ENCODE measurements at places on chromosomes 12 and 14. TPM values are rescaled to one million over a fixed set of nuclear protein-coding genes. Genes with fewer than 3 reads are reported as not detected.

UBR7 gene
- total RNA-seq: 27.7 TPM

ZFP36L1 gene
- 187 TPM for total RNA-seq

RASAL1 gene
- total RNA-seq: 0.17 TPM

TSHR gene
- not detected for total RNA-seq

KRT85 gene
- not detected for total RNA-seq
